ENCODE measurements at places on chromosomes 5 and 9. TPM values are rescaled to one million over a fixed set of nuclear protein-coding genes. Genes with fewer than 3 reads are reported as not detected.

The TRAF1 gene
- total RNA-seq, result 4.2 TPM

The TGFBR1 gene
- total RNA-seq, result 61.1 TPM

The PTGDS gene
- 0.56 TPM for total RNA-seq

The FSD1L gene
- total RNA-seq, result 6.0 TPM

The TLX3 gene
- total RNA-seq, result not detected

The SPIN1 gene
- 33.2 TPM for total RNA-seq

The EFNA5 gene
- 26.7 TPM for total RNA-seq

The C5orf58 gene
- not detected for total RNA-seq

The NR4A3 gene
- total RNA-seq, result 1.5 TPM

The ZDHHC11B gene
- total RNA-seq, result 1.1 TPM

The FOXD4L5 gene
- total RNA-seq, result 0.11 TPM

The IFT74 gene
- total RNA-seq, result 12.7 TPM

The ANKRD34B gene
- 0.25 TPM for total RNA-seq

The LTC4S gene
- 0.63 TPM for total RNA-seq

The ZDHHC11 gene
- total RNA-seq, result 20.9 TPM

The CLIC3 gene
- total RNA-seq, result 3.7 TPM

The FGFR4 gene
- 25.5 TPM for total RNA-seq

The GABRB2 gene
- total RNA-seq, result not detected

The DDX46 gene
- total RNA-seq, result 90.0 TPM

The PRR16 gene
- not detected for total RNA-seq

The LRRC19 gene
- not detected for total RNA-seq

The NME5 gene
- not detected for total RNA-seq

The TMEM215 gene
- total RNA-seq, result not detected

The CARTPT gene
- total RNA-seq, result not detected

The PLGRKT gene
- 35.7 TPM for total RNA-seq

The WDR38 gene
- not detected for total RNA-seq

The PCDHGA3 gene
- not detected for total RNA-seq

The AK1 gene
- total RNA-seq, result 37.7 TPM

The RXRA gene
- total RNA-seq, result 36.5 TPM

The PTGES gene
- total RNA-seq, result 131 TPM

The FAM221B gene
- not detected for total RNA-seq

The ENTREP1 gene
- total RNA-seq, result 0.62 TPM

The GALT gene
- 17.3 TPM for total RNA-seq

The ASPN gene
- total RNA-seq, result not detected

The HSPB3 gene
- total RNA-seq, result not detected

The ORM2 gene
- total RNA-seq, result not detected

The PCDHA7 gene
- total RNA-seq, result 0.13 TPM

The GOLPH3 gene
- 75.8 TPM for total RNA-seq

The FCN2 gene
- not detected for total RNA-seq

The CCDC187 gene
- 0.04 TPM for total RNA-seq

The TMEM252 gene
- not detected for total RNA-seq

The SLC25A25 gene
- total RNA-seq, result 8.6 TPM

The NR2F1-AS1 gene
- total RNA-seq, result 4.1 TPM

The PCDHA1 gene
- total RNA-seq, result 0.48 TPM

The CDC20B gene
- 0.08 TPM for total RNA-seq

The CD180 gene
- not detected for total RNA-seq

The RNF208 gene
- total RNA-seq, result 2.0 TPM

The MARCHF6 gene
- 71.6 TPM for total RNA-seq

The SLC2A8 gene
- 12.6 TPM for total RNA-seq

The SH3PXD2B gene
- total RNA-seq, result 12.4 TPM

The ABO gene
- not detected for total RNA-seq

Data from A549 treated with ZK216348 at 1 μM for 4 hours (cell line).